HFF-Myc (cell line): ENCODE measurements at places on chromosomes 11 and 22.
A peak's percentile ranks its signal among the peaks of the same experiment; 100 is the strongest.

GRCh38 chr22:25668437-25668836 is 73.6 kb upstream of the MYO18B start:
- DNase-seq, result no peak

DNA sequence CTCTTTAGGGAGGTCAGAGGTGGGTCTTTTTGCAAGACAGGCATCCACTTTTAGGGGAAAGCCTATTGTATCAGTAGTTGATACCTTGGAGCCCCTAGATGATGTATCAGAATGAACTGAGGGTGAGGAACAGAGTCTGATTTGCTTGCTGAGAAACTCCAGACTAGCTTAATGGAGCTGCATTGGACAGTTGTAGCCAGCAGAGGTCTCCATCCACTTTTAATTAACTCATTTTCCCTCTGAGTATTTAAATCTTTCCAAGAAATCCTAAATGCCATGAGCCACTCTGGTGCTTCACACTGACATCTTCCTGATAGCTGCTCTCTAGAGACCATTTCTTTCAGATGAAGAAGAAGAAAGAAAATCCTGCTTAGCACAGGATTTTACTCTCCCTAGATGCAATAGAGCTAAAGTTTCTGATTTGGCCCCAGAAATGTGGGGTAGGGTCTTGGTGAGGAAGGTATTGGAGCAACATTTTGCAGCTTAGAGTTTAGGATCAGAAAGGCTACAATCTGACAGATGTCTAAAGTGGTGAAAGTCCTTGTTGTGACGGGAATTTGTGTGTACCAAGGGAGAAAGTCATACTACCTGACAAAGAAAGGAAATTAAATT is 38.0 kb downstream of the EXT2 start:
- no peak for DNase-seq

- no peak for DNase-seq
These were observed 32.4 kb downstream of the CNTF start for GRCh38 chr11:58654908-58655296.

DNA sequence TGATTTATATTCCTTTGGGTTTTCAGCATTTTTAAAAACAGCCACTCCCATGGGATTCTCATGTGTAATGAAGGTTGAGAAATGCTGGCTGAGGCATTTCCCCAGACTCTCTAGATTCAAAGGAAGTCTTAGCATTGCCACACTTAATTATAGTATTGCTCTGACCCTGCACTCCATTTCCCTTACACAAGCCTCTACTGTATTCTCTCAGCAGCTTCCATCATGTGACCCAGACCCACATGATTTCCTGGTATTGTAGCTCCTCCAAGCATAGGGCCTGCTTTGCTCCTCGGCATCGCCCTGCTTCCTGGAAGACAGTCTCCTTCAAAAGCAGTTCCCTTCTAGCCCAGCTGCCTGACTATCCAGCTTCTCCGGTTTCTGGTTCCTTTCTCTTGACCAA is 261.5 kb downstream of the LARGE1 start:
- no peak for DNase-seq

GRCh38 chr11:44977493-44977984 is 26.9 kb upstream of the TP53I11 start:
- DNase-seq, result no peak

GRCh38 chr11:122202951-122203456 is 87.0 kb upstream of the BLID start:
- no peak for DNase-seq

DNA sequence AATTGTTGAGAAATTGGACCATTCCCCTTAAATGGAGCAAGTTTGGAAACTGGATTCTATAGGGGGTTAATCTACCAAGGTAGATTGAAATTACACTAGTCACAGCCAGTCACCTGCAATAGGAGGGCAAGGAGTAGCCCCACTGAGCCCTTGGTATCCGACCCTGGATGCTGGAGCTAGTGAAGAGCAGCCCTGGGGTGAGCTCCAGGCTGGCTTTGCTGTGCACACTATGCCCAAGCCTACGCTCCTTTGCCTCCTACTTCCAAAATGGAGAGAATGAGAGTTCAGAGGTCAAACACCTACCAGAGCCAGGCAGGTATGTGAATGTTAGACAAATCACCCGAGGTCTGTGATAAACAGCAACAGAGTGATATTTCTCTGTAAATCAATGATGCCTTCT is 23.7 kb downstream of the SNU13 start:
- no peak for DNase-seq

- no peak for DNase-seq
These were observed 125.8 kb downstream of the DCDC1 start for GRCh38 chr11:31243706-31244105.

DNA sequence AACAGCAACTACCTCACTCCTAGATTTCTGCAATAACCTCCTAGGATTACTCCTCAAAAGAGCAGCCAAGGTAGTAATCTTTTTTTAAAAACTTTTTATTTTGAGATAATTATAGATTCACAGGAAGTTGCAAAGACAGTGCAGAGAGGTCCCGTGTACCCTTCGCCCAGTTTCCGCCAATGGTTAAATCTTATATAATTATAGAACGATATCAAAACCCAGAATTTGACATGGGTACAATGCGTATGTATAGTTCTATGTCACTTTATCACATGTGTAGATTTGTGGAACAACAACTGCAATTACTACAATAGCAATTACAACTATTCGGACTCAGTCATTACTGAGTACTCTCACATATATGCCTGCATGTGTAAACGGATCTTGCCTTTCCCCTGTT is 94.8 kb upstream of the APOA1 start:
- no peak for DNase-seq

DNA sequence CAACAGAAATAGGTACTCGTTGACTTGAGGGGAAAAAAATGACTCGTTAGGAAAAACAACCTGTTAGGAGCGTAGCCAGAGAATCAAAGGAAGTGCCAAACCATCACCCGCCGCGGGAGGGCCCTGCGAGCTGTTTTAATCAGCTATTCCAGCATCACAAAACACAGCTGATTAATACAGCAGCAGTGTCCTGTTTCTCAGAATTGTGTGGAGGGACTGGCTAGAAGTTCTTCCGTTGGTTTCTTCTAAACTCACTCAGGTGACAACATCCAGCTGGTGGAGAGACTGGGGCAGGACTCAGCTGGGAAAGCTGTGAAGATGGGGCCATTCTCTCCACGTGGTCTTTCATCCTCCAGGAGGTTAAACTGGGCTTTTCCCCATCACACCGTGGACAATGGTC is 28.0 kb downstream of the HSPA8 start:
- no peak for DNase-seq

- no peak for DNase-seq
These were observed 20.7 kb downstream of the SUN2 start for GRCh38 chr22:38735126-38735464.

- DNase-seq, result no peak
These were observed 51.5 kb downstream of the PIK3C2A start for GRCh38 chr11:17156283-17156682.

- no peak for DNase-seq
These were observed 143.0 kb downstream of the DBX1 start for GRCh38 chr11:20017320-20017719.

DNA sequence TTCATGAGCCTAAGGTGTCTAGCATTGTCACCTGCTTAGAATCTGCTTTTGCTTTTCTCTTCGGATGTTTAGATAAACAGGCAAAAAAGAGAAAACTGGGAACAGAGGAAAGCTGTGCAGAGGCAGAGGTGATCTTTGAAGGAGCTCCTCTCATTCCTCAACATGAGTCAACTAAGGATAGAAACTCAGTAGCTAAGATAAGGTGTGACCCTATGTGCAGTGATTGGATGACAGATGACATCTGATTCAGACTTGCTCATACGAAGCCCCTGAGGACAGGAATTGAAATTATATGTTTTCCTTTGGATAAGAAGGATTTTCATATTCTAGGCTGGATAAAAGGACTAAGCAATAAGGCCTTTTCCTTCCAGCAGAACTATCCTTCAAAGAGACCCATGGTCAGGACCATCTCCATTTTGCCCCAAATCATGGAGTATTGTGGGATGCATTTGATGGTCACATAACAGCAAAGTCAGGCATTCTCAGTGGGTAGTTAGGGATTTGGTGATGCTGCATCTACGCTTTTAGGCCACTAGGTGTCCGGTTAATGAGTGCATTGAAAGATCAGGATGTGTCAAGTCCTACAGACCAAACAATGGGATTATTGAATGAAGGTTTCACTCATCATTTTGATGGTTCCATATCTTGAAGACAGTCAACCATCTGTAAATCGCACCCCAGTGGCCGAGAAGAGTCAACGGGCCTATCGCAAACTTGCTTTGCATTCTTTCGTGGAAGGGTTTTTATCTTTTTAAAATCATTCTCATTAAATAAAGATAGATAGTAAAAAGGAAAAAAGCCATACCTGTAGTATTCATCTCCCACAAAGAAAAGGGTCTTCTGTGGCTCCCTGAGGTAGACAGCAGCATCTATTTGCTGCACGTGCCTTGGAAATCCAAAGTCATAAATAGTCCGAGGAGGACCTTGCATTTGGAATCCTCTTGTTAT is 32.2 kb downstream of the MMP20 start:
- no peak for DNase-seq

DNA sequence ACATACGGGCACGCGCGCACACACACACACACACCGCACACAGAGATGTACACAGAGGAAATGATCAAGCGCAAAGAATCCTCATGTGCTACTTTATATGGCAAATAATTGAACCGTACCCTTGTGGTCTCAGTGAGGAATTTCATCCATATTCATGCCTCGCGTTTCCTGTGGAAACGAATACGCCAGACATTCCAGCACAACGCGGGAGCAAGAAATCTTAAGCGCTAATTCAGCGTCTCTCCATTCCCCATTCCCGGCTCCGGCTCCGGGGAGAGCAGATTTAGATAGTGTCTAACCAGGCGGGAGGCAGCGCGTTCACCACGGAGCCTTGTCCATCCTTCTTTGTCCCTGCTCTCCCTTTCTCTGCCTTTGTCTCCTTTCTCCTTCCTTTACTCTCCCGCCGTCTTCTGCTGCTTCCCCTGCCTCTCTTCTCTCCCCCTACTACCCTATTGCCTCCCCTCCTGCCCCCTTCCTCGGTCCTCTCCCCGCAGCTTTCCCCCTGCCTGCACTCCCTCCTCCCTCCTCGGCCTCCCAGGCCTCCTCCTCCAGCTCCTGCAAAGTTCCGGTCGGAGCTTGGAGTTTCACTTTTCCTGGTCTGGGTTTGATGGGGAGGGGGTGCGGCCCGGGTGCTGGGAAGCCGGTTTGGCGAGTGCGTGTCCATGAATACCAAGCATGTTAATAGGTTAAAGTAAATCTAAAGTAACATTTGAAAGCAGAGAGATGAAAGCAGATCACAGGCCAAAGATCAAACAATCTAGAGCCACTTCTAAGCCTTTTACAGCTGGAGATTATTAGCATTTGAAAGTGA is 579.3 kb downstream of the BUD13 start:
- peak; percentile 3 for DNase-seq

DNA sequence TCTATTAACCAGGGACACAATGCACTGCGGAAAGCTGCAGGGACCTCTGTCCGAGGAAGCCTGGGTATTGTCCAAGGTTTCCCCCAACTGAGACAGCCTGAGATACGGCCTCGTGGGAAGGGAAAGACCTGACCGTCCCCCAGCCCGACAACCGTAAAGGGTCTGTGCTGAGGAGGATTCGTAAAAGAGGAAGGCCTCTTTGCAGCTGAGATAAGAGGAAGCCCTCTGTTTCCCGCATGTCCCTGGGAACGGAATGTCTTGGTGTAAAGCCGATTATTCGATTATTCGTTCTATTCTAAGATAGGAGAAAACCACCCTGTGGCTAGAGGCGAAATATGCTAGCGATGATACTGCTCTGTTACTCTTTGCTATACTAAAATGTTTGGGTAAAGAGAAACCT is 5.2 kb downstream of the BET1L start:
- no peak for DNase-seq

GRCh38 chr11:117279711-117280376 is 11.3 kb upstream of the BACE1-AS start:
- DNase-seq, result no peak

DNA sequence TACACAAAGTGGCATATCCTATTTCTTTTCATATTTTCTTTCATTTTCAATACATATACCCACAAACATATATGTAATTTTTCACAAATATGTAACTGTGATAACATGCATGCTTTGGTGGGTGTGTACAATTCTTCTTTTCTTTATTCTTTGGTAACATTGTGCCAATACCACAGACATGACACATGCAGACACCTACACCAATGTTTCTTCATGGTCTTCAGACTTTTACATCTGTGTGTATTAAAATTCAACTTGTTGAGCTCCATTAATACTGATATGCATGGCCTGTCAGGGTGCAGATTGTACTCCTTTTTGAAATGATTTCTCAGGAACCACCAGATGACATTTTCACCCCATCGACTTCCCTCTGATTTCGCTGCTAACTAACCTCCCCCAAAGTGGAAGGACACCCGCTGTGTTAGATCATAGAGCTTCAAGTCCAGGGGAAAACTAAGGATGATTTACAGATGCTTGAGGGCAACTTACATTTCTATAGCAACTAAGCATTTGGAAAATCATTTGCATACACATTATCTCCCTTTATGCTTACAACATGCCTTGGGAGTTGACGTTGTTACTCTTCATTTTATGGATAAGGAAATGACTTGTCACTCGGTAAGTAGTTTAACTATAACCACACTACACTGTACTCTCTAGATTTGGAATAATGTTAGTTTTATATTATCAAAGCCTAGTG is 10.5 kb upstream of the PANX3 start:
- DNase-seq, result no peak

GRCh38 chr11:44998051-44998450 is 47.4 kb upstream of the TP53I11 start:
- no peak for DNase-seq

- DNase-seq, result no peak
These were observed 33.3 kb downstream of the AMPD3 start for GRCh38 chr11:10488121-10488933.

DNA sequence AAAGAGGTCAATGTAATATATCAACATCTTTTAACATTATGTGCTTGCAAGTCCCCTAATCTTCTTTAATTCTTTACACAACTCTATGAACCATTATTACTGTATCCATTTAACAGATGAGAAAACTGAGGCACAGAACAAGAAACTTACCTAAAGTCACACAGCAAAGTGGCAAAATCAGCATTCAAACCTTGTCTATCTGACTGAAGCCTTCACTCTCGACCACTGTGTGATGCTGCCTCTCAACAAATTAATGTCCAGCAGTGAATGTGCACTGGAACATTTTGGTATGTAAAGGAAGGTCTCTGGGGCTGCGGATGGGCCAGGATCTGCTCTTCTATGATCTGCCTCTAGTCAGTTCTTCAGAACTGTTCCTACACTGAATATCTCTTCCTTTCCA is 42.1 kb downstream of the PRCP start:
- no peak for DNase-seq

- no peak for DNase-seq
These were observed 90.8 kb upstream of the APOA1 start for GRCh38 chr11:116928102-116928777.

GRCh38 chr22:29167032-29167911 is 38.4 kb upstream of the EMID1 start:
- DNase-seq, result no peak

- no peak for DNase-seq
These were observed 325.9 kb downstream of the MIAT start for GRCh38 chr22:26983311-26983710.

- DNase-seq, result no peak
These were observed 399.3 kb downstream of the CADM1 start for GRCh38 chr11:115104851-115105453.

GRCh38 chr11:128837627-128838026 is 29.5 kb downstream of the KCNJ1 start:
- DNase-seq, result no peak
